Smooth muscle cell of the coronary artery (primary cell): ENCODE measurements at places on chromosomes 12 and 14. TPM values are rescaled to one million over a fixed set of nuclear protein-coding genes. Genes with fewer than 3 reads are reported as not detected.

DCD gene
- not detected in 2 replicates for total RNA-seq

AQP2 gene
- total RNA-seq, result not detected in 2 replicates

CCDC196 gene
- total RNA-seq, result not detected in 2 replicates

LRRK2 gene
- total RNA-seq, result 1.7 and 9.2 TPM in 2 replicates

ZDHHC22 gene
- not detected in 2 replicates for total RNA-seq

KRT85 gene
- not detected in 2 replicates for total RNA-seq

LRRC10 gene
- not detected in 2 replicates for total RNA-seq

AREL1 gene
- 22.6 and 32.7 TPM in 2 replicates for total RNA-seq

LRRIQ1 gene
- 0.08 TPM in 1 of 2 replicates, not detected in the other for total RNA-seq

BDKRB1 gene
- total RNA-seq, result 0.08 and 0.47 TPM in 2 replicates

SYCP3 gene
- total RNA-seq, result 0.08 and 0.12 TPM in 2 replicates

BICDL1 gene
- total RNA-seq, result 0.23 TPM in 1 of 2 replicates, not detected in the other

CD163 gene
- not detected in 2 replicates for total RNA-seq

SMOC1 gene
- 1.6 TPM in 1 of 2 replicates, not detected in the other for total RNA-seq

GPR162 gene
- total RNA-seq, result 1.3 and 4.3 TPM in 2 replicates

SCN8A gene
- 0.23 and 27.5 TPM in 2 replicates for total RNA-seq

P2RX2 gene
- not detected in 2 replicates for total RNA-seq

PLEKHD1 gene
- total RNA-seq, result not detected in 2 replicates

KSR2 gene
- total RNA-seq, result not detected in 2 replicates

CCDC197 gene
- not detected in 2 replicates for total RNA-seq

SLC6A13 gene
- 0.12 and 0.38 TPM in 2 replicates for total RNA-seq

NGB gene
- total RNA-seq, result not detected in 2 replicates
